ENCODE measurements at places on chromosomes 16 and 17.

DNA sequence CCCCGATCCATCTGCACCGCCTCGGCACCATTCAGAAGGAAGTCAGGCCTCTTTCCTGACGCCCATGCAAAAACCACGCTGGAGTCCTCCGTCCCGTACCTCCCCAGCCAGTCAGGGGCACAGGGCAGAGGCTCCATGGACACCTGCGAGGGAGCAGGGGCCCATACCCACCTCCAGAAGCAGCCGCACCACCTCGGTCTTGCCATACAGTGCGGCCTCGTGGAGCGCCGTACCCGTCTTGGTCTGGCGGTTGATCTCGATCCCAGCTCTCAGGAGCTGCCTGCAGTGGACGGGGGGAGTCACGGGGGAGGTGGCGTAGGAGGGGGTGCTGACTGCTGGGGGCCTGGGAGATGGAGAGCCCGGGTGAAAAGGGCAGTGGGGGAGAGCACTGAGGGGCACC, 9.2 kb downstream of the CASKIN2 start:
- no peak for DNase-seq

- no peak for DNase-seq
Measured at GRCh38 chr17:3982541-3983017, 18.3 kb upstream of the ATP2A3 start.

DNA sequence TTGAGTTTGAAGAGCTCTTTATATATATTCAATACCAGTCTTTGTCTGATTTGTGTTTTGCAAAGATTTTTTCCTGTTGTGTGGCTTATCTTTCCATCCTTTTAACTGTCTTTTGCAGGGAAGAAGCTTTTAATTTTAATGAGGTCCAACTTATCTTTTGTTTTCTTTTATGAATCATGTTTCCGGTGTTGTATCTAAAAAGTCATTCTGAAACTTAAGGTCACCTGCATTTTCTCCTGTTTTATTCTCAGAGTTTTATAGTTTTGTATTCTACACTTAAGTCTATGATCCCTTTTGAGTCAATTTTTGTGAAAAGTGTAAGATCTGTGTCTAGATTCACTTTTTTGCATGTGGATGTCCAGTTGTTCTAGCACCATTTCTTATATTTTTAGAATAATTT, 24.6 kb upstream of the COX10 start:
- peak; percentile 41 for DNase-seq

DNA sequence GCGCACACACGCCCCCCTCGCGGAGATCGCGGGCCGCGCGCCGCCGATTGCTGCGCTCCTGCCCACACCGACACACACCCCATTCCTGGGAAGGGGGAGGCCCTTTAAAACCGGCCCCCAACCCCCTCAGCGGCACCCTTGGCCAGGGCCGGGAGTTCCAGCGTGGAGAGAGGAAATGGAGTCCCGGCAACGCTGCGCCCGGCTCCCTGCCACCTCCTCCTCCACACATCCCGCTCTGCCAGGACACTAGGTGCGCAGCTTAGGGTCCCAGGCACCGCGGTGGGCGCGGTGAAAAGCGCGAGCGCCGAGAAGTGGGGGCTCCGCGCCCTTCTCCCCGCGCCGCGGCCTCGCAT, 397 bp downstream of the CDC42EP4 start:
- no peak for DNase-seq

DNA sequence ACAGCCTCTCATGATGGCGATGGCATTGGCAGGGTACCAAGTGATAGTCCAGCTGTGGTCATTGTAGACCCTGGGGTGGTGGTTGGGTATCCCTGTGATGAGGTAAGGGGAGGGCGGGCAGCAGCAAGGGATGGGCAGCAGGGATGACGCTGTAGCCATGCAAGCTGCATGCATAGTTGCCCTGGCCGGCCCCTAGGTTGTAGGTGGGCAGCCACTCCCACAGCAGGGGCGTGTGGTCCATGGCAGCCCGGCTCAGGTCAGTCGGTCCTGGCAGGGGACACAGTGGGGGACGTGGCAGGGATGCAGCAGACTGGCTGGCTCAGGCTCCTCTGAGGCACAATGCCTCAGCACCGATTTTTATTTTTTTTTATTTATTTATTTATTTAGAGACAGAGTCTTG, 8.7 kb downstream of the DRC3 start:
- no peak for DNase-seq

DNA sequence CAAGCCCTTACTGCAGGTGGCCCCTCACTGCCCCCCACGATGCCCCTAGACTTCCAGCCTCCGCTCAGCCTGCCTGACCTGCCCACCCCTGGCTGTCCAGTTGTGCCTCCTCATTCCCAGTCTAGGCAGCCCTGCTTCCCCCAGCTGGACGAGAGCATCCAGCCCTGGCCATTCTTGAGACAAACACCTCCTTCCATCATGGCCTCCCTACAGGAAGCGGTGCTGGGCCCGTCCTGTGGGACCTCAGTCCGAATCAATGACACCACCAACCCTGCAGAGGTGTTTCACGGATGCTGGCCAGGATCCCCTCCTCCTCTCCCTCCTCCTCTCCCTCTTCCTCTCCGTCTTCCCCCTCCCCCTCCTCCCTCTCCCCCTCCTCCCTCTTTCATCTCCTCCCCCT, 28.3 kb downstream of the CCDC40 start:
- DNase-seq = no peak

DNA sequence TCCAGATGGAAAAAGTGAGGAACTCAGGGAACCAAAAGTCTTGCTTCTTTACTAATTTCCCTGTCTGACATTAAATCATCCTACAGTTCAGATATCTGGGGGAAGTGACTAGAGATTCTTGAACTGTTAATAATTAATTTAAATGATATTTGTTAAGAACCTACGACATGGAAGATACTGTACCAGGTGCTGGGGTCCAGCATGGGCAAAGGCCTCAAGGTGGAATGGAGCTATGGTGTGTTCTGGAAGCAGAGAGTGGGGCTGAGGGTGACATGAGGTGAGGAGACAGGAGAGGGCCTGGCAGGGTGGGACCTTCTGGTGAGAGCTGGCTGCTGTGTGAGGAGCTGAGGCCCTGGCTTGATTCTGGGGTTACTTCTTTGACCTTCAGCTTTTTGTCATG, 6.0 kb upstream of the CCL2 start:
- DNase-seq = no peak

DNA sequence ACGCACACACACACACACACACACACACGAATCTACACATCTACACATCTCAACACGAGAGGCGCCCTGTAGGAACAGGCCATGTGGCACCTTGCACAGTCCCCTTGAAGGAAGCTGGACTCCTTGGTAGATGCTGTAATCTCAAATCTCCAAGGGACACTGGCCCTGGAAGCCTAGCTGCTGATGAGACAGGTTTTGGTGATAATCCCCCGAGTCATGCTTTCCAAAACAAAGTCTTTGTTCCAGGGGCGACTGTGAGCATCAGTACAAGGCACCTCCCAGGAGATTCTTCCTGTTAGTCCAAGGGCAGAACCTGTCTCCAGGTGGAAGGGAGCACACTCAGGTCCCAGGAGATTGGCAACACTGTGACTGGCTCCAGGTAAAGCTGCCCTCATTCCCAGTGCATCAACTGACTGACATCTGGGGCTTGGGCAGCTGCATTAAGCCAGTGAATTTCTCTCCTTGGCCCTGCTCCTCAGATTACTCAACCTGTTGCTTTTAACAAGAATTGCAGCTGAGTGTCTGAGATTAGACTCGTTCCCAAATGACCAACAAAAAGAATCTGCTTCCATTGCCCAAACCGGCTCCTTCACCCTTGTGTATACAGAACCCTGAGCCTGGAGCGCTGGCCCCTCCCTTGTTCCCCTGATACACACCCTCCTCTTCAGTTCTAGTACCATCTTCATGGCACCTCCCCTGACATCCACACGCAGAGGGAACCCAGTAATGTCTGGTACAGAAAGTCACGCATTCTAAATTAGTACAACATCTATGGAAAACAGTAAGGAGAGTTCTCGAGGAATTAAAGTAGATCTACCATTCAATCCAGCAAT, 13.9 kb upstream of the TNRC6C start:
- no peak for DNase-seq

DNA sequence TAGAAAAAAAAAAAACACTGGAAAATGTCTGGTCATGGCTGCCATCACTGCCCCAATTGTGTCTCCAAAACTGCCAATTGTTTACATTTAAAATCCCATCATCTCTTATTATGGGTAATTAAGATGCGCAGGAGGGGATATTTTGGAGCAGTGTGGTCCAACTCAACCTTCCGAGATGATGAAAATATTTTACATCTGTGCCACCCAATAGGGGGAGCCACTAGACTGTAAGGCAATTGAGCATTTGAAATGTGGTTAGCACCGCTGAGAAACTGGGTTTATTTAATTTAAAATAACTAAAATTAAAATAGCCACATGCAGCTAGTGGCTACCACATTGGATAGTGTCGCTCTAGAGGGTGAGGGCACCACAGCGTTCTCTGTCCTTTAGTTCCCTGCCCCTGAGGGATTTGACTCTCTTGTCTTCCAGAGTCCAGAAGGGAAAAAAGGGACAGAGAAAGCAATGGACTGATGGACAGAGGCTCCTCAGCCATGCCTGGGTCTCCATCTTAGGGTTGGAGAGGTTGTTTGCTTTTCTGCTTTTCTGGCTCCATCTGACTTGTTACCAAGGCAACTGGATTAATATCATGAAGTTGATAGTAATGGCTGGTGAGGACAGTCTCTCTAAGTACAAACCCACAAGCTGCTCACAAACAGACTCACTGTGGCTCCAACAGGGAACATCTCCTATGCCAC, 3.5 kb downstream of the MPO start:
- DNase-seq = peak; percentile 38

DNA sequence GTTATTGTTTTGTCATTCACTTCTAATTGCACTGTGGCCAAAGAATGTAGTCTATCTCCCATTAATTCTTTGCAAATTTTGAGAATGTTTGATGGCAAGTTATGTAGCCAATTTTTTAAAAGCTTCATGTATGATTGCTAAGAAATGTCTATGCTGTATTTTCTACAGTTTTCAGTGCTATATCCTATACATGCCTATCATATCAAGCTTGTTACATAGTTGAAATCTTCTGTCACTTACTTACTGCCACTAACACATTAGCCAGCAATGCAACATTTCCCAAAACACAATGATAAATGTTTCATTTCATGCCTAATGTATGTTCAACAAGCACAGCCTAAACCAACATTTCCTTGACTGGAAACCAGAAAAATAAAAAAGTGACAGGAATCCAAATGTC, 292.4 kb upstream of the AXIN2 start:
- no peak for DNase-seq

- no peak for DNase-seq
Measured at GRCh38 chr16:16163571-16163970, 59.7 kb downstream of the ABCC6 start.

- DNase-seq = no peak
Measured at GRCh38 chr17:73586921-73587602, 57.2 kb downstream of the SDK2 start.

- DNase-seq = no peak
Measured at GRCh38 chr16:50944436-50944835, 202.6 kb downstream of the CYLD start.

- DNase-seq = no peak
Measured at GRCh38 chr17:63963123-63963522, 9.6 kb downstream of the SCN4A start.

- no peak for DNase-seq
Measured at GRCh38 chr17:44925731-44926697, 10.7 kb upstream of the GFAP start.

DNA sequence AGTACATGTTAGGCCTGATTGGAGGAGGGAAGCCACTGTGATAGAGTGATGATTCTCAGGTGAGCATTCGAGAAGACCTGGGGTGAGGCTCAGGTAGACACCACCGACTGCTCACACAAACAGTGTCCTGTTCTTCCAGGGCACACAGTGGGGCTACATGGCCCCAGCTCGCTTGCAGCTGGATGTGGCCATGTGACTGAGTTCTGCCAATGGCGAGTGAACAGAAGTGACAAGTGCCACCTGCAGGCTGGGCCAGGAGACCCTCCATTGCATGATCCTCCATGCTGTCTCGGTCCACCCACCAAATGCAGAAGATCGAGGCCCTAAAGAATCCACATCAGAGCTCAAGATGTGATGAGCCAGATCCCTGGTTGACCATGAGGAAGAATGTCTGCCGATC, 6.2 kb downstream of the CES5A start:
- DNase-seq = no peak

DNA sequence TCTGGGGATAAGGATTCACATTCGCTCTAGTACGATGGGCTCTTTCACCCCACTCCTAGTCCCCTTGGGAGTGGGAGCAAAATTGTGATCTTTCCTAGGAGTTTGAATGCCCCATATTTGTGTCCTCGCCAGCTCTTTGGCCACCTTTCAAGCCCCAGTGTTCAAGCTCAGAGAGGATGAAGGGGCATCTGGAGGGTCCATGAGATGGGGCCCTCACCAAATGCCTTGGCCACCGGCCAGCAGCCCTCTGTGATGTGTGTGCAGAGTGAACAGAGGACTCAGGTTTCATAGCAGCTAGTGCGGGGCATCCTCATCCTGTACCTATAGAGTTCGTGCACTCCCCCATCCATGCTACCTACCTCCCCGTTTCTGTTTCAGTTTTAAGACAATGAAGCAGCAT, 140.6 kb downstream of the RAB11FIP4 start:
- no peak for DNase-seq

GRCh38 chr17:48297825-48298224, 132.2 kb downstream of the SKAP1 start:
- no peak for DNase-seq

DNA sequence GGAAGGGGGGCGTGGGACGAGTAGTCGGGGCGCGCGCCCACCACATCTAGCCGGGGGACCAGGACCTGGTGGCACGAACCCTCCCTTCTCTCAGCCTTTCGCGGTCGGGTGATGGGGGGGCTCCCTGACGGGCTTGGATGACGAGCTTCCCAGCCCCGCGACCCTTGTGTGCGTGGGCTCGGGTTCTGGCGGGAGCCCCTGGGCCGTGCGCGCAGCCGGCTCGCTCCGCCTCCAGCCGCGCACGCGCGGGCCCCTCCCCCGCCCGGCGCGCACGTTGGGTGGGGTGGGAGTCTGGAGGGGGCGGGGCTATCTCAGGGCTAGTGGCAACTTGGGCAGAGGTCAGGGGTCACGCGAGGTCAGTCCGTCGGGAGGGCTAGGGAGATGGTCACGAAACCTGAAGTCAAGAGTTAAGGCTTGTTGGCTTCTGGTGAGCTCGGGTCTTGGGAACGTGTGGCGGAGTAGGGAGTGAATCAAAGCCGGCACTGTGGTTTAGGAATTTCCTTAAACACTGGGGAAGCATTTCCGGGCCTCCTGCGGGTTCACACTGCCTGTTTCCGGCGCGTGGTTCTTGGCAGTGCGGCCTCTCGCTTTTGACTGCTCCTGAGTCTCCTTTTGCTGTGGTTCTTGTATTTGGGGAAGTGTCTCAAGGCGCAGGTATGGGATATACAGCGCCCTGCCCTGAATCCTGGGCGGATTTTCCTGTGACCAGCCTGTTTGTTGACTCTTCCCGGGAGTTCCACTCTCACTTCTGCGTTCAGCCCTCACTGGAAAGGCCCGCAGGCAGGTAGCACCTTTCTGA, at the start of gene SRCAP:
SRCAP (plus strand) TSS at position 356 of the 799 bp plus-strand sequence. CDS start 1,654 bp downstream, outside the sequence.
- DNase-seq = peak; percentile 91

- DNase-seq = peak; percentile 78
Measured at GRCh38 chr16:30032083-30032819, 1.2 kb upstream of the TLCD3B start.
